ENCODE measurements at places on chromosomes 4 and X.
A peak's percentile ranks its signal among the peaks of the same experiment; 100 is the strongest.

- DNase-seq: no peak
Observed at GRCh38 chrX:43631841-43632240, 24.3 kb upstream of the MAOA start.

- no peak for DNase-seq
Observed at GRCh38 chr4:168852933-168853713, 156.9 kb downstream of the CBR4 start.

- DNase-seq: no peak
Observed at GRCh38 chrX:56232221-56233082, at the start of gene KLF8. KLF8 (plus strand) TSS chrX:56232356; CDS start chrX:56233335, 979 bp downstream.

DNA sequence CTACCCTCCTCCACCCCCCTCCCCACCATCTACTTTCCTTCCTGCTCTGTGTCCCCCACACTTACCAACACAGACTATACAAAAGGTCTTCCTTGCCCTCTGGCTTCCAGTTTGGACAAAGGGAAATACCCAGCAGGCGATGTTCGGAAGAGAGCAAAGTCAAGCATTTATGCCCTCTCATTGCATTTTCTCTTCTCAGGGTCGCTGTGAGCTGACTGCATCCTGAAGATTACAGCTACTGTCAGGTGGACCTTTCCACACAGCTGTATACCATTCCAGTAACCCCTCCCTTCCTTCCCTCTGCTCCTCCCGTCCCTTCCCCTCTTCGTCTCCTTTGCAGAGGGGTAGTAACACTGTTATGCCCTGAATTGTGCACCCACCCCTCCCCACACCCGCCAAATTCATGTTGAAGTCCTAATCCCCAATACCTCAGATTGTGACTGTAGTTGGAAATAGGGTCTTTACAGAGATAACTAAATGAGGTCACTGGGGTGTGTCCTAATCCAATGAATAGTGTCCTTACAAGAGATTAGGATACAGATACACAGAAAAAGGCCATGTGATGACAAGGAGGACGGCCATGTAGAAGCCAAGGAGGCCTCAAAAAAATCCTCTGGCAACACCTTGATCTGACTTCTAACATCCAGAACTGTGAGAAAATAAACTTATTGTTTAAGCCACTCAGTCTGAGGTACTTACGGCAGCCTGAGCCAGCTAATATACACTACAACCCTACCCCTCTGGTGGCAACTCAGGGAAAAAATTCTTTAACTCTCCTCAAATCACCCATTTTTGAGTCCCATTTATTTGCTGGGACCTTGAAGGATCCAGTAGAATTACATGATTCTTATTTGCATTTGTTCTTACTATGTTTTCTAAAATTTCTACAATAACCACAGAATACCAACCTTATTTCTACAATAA is 11.7 kb downstream of the MORF4L2 start:
- DNase-seq: no peak

GRCh38 chr4:64582492-64582891 is 173.2 kb upstream of the TECRL start:
- DNase-seq: no peak

GRCh38 chrX:7953446-7953845 is 26.2 kb upstream of the PNPLA4 start:
- no peak for DNase-seq

DNA sequence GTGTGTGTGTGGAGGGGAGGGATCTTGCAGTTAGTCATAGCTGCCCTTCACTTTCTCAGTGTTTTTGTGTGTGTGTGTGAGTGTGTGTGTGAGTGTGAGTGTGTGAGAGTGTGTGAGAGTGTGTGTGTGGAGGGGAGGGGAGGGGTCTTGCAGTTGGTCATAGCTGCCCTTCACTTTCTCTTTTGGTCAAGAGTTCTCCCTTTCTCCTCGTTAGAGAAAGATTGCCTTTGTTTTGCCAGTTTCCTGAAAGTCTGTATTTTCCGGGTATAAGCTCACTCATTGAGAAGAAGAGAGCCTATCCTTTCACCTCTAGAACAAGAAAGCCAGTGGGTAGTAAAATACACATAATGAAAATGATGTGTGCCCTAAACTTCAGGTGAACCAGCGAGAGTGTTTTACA is 75.2 kb upstream of the ENPP6 start:
- DNase-seq: no peak

GRCh38 chr4:47010912-47011446 is 17.6 kb upstream of the GABRA4 start:
- DNase-seq: no peak

DNA sequence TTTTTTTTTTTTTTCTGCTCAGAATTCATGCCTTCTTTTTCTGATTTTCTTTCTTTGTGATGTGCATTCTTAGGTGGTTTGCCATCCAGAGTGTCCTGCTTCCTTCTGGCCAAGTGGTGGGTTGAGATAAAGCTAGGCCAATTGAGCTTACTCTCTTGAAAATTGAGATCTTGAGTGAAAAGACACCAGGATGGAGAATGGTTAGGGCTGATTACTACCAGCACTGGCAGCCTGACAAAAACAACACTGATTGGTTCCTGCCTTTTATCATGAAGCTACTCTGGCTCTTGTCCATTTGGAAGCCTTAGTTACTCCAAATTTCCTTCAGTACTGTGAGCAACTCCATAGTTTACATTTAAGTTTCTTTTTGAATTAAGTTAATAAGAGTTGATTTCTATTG is 404.0 kb downstream of the PPARGC1A start:
- no peak for DNase-seq

DNA sequence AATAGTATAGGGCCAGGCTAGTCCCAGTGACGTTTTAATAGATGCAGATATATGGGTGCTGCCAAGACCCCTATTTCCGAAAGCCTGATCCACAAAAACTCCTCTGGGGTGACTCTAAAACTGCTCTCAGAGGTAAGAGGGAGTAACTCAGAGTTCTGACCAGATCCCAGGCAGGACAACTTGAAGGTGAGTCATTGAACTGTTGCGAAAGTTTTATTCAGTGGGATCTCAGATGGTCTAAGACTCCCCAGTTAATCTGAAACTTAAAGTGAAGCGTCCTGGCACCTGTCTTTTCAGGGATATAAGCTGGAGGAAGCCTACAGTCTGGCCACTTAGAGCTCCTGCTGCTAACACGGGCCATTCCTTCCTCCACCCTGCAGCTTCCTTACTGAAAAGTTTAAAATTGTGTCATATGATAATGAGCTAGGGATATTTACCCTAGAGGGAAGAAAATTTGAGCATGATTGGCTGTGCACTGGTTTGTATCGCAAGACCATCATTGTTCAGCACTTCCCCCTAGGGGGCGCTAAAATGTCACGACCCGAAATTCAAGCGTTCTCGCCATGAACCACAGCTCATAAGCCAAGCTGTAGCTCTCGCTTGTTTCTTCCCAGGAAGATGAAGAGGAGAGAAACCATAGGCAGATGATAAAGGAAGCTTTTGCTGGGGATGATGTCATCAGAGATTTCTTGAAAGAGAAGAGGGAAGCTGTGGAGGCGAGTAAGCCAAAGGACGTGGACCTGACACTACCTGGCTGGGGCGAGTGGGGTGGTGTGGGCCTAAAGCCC is 19.5 kb downstream of the UTP14A start:
- DNase-seq: peak; percentile 38

DNA sequence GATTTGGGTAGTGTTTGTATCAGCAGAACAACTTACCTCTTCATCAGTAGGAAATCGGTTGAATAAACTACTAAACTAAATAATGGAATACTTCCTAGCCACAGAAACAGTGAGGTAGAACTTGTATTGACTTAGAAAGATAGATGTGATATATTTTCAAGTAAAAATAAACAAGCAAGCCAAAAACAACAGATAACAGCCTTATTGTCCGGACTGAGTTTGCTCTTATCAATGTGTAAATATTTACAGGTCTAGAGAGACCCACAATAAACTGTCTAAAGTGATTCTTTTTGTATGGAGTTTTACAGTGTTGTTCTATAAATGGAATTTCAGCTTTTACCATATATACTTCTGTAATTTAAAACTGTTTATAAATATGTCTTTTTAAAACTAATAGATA is 721.8 kb downstream of the ADGRL3 start:
- DNase-seq: no peak
